Activated effector memory CD4-positive, alpha-beta T cell treated with anti-CD3 and anti-CD28 coated beads, Interleukin-2, amount 50 U/mL, for 16 hours (primary cell): ENCODE measurements at places on chromosomes 16 and 17.

DNA sequence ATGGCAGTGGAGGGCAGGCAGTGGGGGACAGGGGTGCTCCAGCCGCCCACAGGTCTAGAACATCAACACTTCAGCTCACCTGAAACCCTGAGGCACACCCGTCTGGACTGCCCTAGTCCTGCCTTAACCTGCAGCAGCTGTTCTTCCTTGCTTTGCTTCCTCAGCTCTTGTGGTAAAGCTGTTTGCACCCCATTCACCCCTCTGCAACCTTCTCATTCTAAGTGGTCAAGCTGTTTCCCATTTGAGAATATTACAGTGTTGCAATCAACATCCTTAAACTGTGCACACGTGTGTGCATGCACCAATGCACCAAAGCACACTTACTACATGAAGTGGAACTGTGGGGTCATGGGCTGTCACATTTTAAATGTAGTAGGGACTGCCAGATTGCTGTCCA, 32.4 kb downstream of the SCNN1B start:
- DNase-seq = no peak

DNA sequence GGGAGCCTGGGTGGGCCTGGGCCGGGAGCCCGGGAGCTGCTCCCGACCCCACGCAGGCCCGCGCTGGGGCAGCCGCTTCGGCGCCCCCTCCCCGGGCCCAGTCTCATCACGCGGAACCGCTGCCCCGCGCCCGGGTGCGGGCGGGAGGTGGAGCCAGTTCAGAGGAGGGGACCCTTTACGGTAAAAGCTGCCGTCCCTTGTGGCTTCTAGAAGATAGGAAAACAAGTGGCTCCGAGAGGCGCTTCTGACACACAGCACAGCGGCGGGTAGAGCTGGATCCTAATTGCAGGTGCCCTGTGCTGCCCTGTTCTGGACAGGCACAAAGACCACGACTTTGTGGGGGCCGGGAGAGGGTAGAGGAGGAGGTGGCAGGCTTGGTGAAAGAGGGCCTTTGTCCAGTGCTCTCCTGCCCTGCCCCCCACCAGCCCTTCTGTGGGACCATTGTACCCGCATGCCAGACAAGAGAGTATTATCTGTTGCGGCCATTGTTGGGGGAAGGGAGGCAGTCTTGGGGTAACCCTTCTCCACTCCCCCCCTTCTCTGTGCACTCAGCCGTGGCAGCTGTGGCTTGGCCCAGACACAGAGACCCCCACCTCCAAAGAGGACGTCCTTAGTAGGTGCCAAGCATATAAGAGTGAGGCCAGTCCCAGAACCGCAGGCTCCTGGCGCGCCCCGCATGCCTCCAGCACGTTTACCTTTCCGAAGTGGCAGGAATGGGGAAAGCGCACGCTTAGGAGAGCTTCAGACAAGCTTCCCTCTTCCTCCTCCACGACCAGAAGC, 736 bp downstream of the CNP start:
- peak; percentile 77 for DNase-seq

DNA sequence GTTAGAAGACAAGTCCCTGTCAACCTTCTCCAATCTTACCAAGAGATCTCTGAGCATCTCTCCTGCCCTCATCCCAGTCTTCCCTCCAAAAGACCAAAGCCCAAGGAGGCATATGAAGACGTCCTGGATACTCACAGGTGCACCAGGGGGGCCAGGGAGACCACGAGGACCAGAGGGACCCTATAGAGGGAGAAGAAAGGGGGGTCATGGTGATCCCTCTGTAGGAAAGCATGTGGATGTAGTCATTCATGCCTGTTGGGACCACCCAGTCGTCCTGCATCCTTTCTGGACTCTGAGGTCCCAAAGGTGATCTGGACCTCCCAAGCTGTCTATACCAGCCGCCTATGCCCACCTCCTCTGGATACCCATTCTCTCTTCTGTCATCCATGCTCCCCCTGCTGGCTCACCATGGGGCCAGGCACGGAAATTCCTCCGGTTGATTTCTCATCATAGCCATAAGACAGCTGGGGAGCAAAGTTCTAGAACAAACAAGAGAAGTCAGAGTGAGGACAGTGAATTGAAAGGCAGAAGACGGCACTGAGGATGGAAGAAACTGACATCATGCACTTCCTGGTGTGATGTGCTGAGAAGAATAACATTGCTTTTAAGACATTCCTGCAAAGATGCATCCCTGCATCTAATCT, 3.3 kb downstream of the COL1A1 start:
- peak; percentile 82 for DNase-seq

DNA sequence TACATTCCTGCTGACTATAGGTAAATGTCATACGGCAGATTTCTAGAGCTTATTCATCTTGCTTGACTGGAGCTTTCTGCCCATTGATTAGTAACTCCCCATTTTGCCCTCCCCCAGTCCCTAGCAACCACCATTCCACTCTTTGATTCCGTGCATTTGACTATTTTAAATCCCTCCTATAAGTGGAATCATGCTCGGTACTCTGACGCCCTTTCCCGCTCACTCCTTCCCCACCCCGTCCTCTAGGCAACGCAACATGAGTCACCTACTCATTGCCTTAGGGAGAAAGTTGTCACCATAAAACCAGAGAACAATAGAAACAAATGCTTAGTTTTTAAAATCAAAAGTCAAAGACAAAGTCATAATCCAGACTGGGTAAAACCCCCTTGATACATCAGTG, 45.5 kb upstream of the RBBP6 start:
- DNase-seq = no peak
